ENCODE measurements at places on chromosomes 7 and 10. TPM values are rescaled to one million over a fixed set of nuclear protein-coding genes. Genes with fewer than 3 reads are reported as not detected.

SPDYE6 gene
- not detected for total RNA-seq

CXCL12 gene
- total RNA-seq: not detected

PNLIPRP1 gene
- not detected for total RNA-seq

EGR2 gene
- total RNA-seq: 94.4 TPM

CADPS2 gene
- total RNA-seq: not detected

WNT8B gene
- 0.16 TPM for total RNA-seq

DNA sequence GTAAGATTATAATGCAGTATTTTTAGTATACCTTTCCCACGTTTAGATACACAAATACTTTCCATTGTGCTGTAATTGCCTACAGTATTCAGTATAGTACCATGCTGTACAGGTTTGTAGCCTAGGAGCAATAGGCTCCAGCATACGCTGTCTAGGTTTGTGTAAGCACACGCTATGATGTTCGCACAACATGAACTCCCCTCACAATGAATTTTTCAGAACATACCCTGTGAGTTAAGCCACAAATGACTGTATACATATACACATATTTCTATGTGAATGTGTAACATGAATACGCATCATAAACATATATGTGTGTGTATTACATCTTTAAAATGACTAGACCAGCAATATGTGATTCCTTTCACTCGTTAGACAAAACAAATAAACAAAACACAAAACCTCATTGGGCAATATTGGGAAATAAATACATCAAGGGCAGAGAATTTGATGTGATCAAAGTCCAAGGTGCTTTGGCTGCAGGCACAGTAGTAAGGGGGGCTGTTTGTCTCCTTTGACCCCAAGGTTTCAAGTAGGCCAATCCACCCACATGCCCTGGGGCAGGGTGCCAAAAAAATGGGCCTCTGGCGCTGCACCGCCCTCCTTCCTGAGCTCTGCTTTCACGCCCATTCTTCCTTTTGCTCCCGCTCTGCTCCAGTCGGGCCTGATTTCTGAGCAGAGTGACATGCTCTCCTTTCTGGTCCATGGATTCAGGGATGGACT is 33.9 kb downstream of the CHN2 start:
- no peak for ATAC-seq

DNA sequence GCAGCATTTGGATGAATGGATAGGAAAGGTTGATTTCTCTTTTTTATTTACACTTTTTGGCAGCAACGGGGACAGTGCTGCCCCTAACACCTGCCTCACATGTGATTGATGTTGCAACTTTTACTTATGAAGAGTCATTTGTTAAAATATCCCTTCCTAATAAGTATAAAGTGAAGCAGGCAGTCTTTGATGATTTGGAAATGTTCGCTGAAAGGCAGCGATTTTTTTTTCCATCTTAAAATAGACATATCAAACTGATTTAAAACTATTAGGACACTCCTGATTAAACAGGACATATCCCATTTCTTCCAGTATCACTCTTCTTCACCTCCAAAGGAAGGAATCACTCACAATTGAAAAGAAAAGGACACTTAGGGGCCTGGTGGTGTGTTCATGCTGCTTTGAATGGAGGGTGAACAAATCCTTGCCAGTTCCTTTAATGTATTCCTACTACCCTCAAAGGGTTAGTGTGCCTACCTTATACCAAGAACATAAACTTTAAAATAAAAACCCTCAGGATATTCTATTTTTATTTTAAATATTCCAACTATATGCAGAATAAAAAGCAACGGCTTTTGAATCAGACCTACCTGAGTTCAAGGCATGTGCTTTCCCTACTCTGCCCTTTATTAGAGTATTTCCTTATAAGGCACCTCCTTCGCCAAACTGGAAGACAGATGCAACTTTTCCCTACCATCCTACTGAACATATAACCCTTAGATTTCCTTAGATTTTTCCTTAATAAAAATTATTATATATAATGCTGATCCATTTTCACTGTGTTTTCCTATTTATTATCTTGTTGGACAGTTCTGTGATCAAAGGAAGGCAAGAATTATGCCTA is 1.1 kb downstream of the ADK start:
- ATAC-seq: no peak

GRCh38 chr10:69968830-69969229 is 83.8 kb upstream of the MACROH2A2 start:
- no peak for ATAC-seq

DNA sequence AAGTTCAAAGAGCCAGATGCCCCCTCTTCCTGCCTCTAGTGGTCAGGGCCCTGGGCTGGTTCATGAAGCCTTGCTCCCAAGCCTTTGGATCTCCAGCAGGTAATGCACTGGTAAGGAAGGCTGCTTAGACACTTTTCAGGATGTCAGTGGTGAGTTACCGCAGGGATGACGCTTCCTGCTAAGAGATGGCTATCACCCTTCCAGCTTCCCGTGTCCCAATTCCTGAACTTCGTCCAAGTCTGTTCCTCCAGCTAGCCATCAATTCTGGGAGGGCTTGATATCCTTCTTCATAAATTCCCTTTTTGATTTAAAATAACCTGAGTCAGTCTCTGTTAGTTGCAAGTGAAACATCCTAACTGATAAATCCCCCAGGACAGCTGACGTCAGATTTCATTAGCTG is 221.2 kb downstream of the PLXNA4 start:
- ATAC-seq: no peak

- no peak for ATAC-seq
These were observed 283.3 kb upstream of the SEMA3A start for GRCh38 chr7:84477786-84478478.

DNA sequence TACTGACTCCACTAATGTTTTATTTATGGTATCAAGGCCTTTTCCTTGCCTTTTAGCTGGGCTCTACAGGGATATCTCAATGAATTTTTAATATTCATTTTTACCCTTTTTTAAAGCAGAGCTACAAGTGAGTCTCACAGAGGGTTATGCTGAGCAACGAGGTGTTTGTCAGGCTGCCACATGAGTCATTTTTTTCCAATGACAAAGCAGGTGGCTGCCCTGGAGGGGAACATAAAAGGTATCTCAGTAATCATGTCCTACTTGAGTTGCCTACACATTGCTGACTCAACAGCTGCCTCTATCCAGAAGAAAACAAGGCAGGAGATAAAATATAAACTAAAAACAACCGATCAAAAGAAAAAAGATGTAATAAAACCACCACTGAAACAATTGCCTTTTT is 1004.9 kb upstream of the POT1 start:
- ATAC-seq: no peak

DNA sequence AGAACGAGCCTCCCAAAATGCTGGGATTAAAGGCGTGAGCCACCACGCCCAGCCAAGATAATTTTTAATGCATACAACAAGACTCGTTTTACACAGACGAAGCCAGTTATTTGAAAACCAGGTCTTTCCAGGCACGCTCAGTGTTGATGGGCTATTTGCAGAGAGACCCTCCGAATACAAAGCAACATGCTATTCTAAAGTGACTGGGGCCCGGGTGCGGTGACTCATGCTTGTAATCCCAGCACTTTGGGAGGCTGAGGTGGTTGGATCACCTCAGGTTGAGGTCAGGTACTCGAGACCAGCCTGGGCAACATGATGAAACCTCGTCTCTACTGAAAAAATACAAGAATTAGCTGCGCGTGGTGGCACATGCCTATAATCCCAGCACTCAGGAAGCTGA is 795 bp upstream of the AZGP1 start:
- no peak for ATAC-seq
